ENCODE measurements at places on chromosomes 2 and 18. TPM values are rescaled to one million over a fixed set of nuclear protein-coding genes. Genes with fewer than 3 reads are reported as not detected.

Gene RAB6D
- total RNA-seq: not detected

Gene DNER
- total RNA-seq: not detected

Gene CSRNP3
- not detected for total RNA-seq

Gene SLC14A1
- total RNA-seq: 0.74 TPM

Gene MAP4K3
- total RNA-seq: 10.6 TPM

Gene STPG4
- not detected for total RNA-seq

Gene SPDYA
- total RNA-seq: 2.0 TPM

Gene DQX1
- total RNA-seq: 0.10 TPM

Gene OTX1
- total RNA-seq: not detected

Gene CPS1
- 0.86 TPM for total RNA-seq

Gene NEU2
- total RNA-seq: not detected

Gene HJURP
- 129 TPM for total RNA-seq

Gene SLC5A6
- total RNA-seq: 24.8 TPM

Gene GAD1
- 0.86 TPM for total RNA-seq

Gene MAL
- 23.5 TPM for total RNA-seq

Gene CD226
- total RNA-seq: 19.9 TPM

Gene RIT2
- not detected for total RNA-seq

Gene POMC
- 4.6 TPM for total RNA-seq

Gene FBXO41
- total RNA-seq: 11.8 TPM

Gene CXCR1
- total RNA-seq: not detected

Gene AGXT
- not detected for total RNA-seq

Gene C1GALT1C1L
- not detected for total RNA-seq

Gene TCF23
- total RNA-seq: not detected

Gene RAPH1
- total RNA-seq: 11.9 TPM

Gene GALNT13
- not detected for total RNA-seq

Gene IRS1
- total RNA-seq: 2.6 TPM

Gene ARHGAP28
- total RNA-seq: not detected

Gene IL36A
- total RNA-seq: not detected

Gene SUCLG1
- total RNA-seq: 80.7 TPM

Gene B3GNT2
- 31.2 TPM for total RNA-seq

Gene DLX2
- not detected for total RNA-seq

Gene MBOAT2
- 4.1 TPM for total RNA-seq

Gene SERPINB12
- total RNA-seq: not detected

Gene ASPRV1
- 0.59 TPM for total RNA-seq

Gene MDH1B
- 0.86 TPM for total RNA-seq

Gene MXD1
- 7.6 TPM for total RNA-seq

Gene TUBB6
- 2.7 TPM for total RNA-seq

Gene SETBP1
- total RNA-seq: 1.4 TPM

Gene LONRF2
- total RNA-seq: not detected

Gene TWIST2
- not detected for total RNA-seq

Gene CCDC85A
- total RNA-seq: not detected

Gene HOXD11
- not detected for total RNA-seq

Gene LRPPRC
- total RNA-seq: 170 TPM

Gene SCN9A
- total RNA-seq: not detected

Gene SALL3
- total RNA-seq: not detected

Gene NAT8
- total RNA-seq: not detected
